ENCODE measurements at places on chromosomes 4 and X.

DNA sequence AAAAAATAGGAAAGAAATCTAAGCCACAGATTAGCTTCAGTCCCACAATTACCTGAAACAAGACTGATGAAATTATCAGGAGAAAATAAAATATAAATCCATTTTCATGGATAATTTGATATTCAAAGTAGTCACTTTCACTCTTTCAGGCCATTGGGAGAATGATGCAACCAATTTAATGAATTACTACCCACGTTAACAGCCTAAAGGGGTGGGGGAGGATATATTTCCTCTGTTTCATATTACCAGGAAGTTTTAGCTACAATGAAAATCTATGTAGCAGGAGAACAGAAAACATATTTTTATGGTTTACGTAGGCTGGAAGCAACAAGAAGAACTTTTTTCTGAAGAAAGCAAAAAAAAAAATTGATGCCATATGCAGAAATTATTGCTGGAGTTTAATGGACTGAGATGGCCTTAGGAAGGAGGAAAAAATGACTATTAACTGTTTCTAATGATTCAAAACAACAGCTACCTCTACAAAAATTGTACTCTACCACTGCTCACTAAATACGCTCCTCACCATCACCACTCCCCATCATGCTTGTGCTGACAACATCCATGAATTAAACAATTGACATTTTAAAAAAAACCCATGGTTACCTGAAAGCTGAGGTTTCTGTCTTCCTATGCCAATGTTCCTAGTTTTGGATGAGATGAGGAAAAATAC lies 100.9 kb downstream of the CXXC4 start:
- DNase-seq, result no peak

- no peak for DNase-seq
Measured at GRCh38 chr4:90648311-90648710, 521.1 kb downstream of the CCSER1 start.

DNA sequence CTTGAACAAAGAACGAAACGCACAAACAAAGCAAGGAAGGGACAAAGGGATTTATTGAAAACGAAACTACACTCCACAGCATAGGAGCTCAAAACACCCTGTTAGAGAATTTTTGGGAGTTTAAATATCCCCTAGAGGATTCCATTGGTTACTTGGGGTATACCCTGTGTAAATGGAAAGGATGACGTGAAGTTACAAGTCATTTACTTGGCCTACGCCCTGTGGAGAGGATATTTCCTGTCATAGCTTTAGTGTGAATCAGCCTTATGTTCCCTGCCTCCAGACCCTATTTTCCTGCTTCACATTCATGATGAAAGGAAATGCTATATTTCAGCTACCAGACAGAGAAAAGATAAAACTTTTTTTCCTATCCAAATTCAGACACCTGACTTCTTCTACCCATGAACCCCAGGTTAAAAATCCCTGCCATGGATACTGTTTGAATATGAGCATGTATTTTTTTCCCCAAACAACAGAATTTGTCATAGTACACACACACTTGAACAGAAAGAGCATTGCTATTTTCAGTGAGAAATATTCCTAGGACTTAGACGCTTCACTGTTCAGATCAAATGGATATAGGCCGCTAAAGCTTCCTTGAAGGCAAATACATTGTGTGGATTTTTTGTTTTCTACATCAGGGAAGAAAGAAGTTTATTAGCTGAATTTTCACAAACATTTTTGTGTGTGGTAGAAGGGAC lies 20.4 kb downstream of the PIN4 start:
- no peak for DNase-seq

DNA sequence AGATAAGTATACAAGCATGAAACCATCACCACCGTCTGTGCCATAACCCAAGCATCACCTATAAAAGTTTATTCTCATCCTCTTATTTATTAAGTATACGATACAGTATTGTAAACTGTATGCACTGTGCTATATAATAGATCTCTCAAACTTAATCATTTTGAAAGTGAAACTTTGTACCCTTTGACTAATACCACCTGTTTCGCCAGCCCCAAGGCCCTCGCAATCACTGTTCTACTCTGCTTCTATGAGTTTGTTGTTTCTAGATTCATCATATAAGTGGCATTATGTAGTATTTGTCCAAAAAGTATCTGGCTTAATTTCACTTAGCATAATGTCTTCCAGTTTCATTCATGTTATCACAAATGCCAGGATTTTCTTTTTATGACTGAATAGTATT lies 72.1 kb upstream of the DOCK11 start:
- DNase-seq, result no peak

- no peak for DNase-seq
Measured at GRCh38 chr4:115430024-115430423, 316.6 kb upstream of the NDST4 start.

DNA sequence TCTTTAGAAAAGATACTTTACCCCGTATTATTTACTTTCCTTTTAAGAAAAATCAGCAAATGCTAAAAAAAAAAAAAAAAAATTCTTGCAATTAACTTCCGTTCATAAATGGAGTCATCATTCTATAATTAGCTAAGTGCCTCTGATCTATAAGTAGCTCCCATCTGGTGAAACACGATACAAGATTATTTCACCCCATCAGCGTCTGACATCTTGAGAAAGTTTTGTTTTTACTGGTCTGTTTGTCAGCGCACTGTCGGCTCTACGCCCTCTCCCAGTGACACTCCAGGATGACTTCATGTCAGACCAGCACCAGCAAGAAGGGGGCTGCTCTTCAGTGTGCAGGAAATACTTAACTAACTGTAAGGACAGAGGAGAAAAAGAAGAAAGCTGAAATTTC lies 108.3 kb downstream of the AFAP1 start:
- peak; percentile 82 for DNase-seq

DNA sequence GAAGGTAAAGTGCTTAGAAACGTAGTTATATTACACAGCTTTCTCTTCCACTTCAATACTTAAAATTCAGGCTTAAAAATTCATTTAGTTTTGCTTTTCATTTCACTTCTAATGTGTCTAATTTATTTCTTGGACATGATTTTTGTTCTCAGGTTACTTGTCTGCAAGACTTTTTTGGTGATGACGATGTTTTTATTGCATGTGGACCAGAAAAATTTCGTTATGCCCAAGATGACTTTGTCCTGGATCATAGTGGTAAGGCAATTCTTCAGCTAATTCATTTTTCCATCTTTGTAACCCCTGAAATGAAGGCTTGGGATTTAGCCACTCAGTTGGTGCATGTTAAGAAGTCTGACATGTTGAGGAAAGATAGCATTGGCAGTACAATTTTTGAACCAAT lies 114.7 kb downstream of the DCLK2 start:
- no peak for DNase-seq

DNA sequence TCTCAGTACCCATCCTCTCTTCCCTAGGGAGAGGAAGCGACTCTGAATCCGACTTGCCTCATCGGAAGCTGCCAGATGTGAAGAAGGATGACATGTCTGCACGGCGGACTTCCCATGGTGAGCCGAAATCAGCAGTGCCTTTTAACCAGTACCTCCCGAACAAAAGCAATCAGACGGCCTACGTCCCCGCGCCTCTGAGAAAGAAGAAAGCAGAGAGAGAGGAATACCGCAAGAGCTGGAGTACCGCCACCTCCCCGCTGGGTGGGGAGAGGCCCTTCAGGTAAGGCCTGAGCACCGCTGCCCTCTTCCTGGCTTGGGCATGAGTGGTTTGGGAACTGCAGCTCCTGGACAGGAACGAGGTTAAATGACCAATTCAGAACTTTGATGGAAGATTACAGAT lies 81.2 kb downstream of the LIMCH1 start:
- no peak for DNase-seq

DNA sequence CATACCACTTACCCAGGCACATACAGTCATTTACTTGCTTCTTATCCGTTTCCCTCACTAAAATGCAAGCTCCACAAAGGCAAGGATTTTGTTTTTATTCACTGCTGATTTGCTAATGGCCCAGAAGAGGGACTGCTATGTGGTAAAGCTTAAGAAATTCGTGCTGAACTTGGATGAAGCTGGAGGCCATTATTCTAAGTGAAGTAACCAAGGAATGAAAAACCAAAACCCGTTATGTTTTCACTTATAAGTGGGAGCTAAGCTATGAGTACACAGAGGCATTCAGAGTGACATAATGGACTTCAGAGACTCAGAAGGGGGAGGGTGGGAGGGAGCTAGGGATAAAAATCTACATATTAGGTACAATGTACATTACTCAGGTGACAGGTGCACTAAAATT lies 47.2 kb downstream of the RAB33B start:
- no peak for DNase-seq

- DNase-seq, result no peak
Measured at GRCh38 chr4:110967936-110968335, 345.1 kb upstream of the PITX2 start.

- DNase-seq, result peak; percentile 75
Measured at GRCh38 chrX:154013614-154014360, 5.9 kb downstream of the IRAK1 start.

DNA sequence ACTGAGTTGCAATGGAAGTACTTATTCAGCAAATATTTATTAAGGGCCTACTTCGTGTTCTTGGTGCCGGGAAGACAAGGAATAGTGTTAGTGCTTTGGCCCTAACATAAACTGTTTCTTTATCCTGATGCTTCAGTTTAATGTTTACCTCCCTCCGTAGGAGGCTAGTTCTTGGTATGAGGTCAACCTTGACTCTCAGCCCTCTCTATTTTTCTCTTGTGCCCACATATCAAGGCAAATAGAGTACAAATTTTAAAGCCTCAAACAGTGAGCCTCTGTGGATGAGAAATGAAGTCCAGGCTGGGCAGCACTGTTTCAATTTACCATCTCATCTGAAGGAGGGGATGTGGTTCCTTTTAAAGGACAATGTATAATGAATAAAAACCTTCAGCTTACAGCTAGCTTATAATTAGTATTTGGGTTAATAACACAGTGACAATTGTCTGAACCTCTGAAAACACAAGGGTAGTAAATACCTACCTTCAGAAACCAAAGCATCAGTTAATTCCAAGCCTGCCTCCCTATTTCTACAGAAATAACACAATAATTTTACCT lies 68.5 kb downstream of the SH3RF1 start:
- DNase-seq, result no peak

DNA sequence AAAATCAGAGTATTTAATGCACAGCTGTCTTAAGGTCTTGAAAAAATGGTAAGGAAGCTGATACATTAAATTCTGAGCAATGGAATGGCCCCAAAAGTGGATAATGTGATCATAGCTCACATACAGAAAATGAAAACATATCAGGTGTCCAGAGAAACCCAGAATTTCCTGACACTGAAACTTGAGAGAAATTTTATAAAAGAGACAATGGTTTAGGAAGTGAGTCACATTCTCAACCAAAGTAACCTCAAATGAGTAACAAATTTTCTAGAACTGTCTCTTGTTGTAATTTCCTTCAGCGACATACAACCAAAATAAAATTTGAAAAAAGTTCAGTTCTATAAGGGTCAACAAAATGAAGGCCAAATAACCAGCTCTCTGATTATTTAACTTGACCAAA lies 37.4 kb upstream of the PACRGL start:
- no peak for DNase-seq

DNA sequence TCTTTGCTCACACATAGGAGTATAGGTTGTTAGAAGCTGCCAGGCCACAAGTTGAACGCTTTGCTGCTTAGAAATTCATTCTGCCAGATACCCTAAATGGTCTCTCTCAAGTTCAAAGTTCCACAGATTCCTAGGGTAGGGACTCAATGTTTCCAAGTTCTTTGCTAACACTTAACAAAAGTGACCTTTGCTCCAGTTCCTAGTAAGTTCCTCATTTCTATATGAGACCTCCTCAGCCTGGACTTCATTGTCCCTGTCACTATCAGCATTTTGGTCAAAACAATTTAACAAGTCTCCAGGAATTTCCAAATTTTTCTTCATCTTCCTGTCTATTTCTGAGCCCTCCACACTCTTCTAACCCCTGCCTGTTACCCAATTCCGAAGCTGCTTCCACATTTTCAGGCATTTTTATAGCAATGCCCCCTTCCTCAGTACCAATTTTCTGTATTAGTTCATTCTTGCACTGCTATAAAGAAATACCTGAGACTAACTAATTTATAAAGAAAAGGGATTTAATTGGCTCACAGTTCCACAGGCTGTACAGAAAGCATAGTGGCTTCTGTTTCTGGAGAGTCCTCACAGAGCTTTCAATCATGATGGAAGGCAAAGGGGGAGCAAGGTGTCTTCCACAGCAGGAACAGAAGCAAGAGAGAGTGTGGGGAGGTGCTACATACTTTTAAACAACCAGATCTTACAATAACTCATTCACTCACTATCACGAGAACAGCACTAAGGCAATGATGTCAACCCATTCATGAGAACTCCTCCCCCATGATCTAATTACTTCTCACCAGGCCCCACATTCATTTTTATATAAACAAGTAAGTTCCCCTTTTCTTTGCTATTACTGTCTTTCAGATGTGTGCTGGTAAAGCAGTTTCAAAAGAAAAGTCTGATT lies 11.5 kb upstream of the TLR1 start:
- DNase-seq, result no peak

- no peak for DNase-seq
Measured at GRCh38 chrX:85024044-85024443, 20.4 kb downstream of the APOOL start.

GRCh38 chr4:73257234-73257633 lies 1.4 kb downstream of the ANKRD17 start:
- DNase-seq, result peak; percentile 83
